ENCODE measurements at places on chromosomes 5 and 9.

DNA sequence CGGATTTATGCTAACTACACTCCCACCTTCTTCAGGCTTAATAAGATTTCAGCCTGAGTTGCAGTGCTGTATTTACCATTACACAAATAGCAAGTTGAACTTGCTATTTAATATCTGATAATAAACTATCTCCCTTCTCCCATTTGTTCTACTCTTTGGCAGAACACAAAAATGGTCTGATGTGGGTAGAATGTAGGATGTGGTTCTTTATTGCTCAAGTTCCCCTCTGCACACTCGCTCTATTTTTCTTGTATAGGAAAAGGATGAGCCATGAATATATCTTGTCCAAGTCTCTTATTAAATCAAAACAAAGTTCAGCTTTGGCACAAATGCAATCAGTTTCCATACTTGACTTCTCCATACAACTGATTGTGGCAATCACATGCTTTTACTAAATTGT lies 37.2 kb upstream of the KIF2A start:
- no peak for DNase-seq

DNA sequence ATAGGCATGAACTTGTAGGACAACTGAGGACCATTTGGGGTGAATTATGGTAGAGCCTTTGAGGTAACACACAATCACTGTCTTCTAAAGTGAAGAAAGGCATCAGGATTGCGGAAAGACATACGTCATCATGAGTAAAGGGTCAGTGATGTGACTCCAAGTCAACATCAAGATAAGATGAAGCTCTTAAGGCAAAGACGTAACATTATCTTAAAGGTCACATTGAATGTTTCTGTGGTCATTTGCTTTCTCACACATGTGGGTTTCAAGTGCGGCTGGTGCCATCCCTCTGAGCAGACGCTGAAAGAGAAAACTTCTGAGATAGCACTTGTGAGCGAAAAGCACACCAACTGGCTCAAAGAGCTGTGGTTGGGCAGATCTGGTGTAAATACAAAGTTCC lies 63.3 kb upstream of the GRAMD2B start:
- no peak for DNase-seq

GRCh38 chr5:30749971-30750370 lies 443.5 kb upstream of the CDH6 start:
- DNase-seq: no peak

DNA sequence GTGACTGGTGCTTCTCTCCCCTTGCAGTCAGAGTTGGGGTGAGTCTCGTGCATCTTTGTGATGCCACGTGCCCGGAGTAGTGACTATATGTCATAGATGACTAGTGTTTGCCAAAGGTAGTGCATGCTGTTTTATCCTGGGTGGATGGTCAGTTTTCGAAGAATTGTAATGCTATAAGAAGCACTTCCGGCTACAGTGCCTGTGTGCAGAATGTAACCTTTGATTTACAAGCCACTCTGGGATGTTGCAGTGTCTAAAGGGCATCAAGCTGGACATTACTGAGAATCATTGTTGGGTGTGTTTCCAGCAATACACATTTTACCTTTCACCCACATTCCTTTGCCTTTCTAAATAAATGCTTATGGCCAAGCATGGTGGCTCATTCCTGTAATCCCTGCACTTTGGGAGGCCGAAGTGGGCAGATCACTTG lies 16.7 kb downstream of the MVB12B start:
- DNase-seq: no peak

DNA sequence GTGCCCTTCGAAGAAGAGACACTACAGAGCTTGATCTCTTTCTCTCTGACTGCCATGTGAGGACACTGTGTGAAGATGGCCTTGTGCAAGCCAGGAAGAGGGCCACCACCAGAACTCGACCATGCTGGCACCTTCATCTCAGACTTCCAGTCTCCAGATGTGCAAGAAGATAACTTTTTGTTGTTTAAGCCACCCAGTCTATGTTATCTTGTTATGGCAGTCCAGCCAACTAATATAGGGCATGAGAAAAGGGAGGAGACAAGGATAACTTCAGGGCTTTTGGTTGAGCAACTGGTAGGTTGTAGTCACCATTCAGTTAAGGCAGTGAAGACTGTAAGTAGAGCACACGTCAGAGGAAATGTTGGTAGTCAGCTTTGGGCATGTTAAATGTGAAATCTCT lies 515.5 kb downstream of the CSNK1G3 start:
- no peak for DNase-seq

DNA sequence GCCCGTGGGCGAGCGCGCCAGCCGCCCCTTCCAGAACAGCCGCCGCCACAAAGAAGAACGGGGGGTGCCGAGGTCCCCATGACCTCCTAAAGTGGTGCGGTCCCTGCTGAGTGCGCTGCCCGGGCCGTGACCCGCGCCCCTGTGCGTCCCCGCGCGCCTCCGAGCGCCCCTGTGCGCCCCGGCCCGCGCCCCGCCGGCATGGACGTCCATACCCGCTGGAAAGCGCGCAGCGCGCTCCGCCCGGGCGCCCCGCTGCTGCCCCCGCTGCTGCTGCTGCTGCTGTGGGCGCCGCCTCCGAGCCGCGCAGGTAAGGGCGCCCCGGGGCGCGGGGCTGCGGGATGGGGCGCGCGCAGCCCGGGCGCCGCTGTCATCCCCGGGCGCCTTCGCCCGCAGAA lies 384 bp downstream of the COL5A1 start:
- no peak for DNase-seq

- DNase-seq: no peak
Measured at GRCh38 chr5:150022158-150022531, 21.6 kb downstream of the HMGXB3 start.

GRCh38 chr5:150461231-150461630 lies 11.7 kb upstream of the RPS14 start:
- no peak for DNase-seq

DNA sequence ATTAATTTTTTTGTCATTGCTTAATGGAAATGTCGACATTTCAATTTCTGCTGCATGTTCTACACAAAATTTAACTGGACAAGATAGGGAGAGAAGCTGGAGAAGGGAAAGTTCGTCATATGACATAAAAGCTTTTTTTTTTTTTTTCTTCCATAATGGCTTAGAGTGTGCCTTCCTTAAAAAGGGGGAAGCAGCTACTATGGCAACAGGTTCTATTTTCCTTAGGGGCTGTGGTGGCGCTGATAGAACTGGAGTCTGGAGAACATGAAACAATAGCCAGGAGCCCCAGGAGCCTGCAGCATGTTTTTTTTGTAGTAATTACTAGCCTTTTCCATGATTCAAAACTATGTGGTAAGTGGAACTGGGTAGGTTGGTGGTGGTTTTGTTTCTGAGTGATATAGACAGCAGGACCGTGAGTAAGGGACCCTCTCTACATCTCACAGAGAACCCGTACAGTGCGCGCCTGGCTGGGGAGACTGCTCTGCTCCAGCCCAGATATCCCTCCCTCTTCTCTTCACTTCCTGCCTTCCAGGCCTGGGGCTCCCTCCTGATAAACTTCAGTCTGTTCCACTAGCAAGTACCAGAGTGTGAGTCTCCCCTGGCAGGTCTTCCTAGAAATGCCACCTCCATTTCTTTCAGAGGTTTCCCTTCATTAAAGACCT lies 301.6 kb downstream of the NR3C1 start:
- no peak for DNase-seq

DNA sequence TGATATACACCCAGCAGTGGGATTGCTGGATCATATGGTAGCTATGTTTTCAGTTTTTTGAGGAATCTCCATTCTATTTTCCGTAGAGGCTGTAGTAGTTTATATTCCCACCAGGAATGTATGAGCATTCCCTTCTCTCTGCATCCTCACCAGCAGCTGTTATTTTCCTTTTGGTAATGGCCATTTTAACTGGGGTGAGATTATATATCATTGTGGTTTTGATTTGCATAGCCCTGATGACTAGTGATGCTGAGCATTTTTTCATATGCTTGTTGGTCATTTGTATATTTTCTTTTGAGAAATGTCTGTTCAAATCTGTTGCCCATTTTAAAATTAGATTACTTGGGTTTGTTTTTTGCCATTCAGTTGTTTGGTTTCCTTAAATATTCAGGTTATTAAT lies 11.2 kb upstream of the PPIC start:
- no peak for DNase-seq

- DNase-seq: no peak
Measured at GRCh38 chr5:118789366-118789765, 199.0 kb downstream of the DTWD2 start.

DNA sequence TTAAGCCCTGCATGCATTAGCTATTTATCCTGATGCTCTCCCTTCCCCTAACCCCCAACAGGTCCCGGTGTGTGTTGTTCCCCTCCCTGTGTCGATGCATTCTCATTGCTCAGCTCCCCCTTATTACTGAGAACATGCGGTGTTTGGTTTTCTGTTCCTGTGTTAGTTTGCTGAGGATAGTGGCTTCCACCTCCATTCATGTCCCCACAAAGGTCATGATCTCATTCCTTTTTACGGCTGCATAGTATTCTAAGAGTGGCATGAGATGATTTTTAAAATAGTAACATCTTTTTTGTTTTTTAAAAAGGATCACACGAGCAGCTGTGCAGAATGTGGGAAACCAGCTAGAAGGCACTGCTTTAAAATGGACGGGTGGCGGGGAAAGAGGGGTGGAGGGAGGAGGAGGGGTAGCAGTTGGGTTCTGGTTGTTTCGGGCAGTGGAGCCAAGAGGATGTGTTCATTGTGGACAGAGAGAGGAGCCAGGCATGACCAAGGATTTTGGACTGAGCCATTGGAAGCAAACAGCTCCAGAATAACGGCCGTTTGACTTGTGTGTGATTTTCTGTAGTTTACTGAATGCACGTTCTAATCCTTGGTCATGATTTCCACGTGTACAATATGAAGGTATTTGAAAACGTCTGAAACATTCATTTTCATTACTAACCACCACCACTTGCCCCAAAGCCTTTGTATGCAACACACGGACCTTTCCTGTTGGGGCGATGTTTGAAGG lies 1.7 kb upstream of the TENT4A start:
- no peak for DNase-seq

DNA sequence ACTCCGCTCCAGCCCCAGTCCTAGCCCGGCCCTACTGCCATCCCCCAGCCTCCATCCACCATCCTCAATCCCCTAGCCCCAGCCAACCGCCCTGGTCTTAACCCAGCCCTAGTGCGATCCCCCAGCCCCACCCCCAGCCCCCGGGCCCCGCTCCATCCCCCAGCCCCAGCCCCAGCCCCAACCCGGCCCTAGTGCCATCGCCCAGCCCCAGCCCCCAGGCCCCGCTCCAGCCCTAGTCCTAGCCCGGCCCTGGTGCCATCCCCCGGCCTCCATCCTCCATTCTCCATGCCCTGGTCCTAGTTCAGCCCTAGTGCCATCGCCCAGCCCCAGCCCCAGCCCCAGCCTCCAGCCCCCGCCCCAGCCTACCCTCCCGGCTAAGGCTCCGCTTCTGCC lies 398 bp downstream of the TOR1A start:
- no peak for DNase-seq

DNA sequence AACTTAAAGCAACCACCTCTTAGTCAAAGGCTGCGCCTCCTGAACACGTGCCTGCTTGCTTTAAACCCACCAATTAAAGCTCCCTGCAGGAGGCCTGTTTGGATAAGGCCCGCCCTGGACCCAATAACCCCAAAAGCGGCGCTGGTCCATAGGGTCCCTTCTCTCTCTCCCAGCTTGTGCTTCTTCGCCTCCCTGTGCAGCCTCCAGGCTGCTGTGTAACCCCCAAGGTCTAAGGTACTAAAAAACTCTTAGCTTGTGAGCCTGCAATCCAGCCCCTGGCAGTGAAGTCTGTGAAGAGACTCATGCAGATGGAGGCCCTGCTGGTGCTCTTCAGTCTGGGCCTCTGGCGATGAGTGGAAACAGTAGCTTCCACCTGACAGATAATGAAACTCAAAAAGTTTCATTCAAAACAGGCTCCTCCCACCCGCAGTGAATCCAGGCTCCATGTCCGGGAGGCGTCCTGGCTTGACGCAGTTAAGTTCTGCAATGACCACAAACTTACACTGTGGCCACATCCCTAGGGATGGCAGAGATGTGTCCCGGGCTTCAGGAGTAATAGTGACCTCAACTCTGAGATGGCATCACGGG lies 97.3 kb downstream of the PRRT1B start:
- DNase-seq: no peak

DNA sequence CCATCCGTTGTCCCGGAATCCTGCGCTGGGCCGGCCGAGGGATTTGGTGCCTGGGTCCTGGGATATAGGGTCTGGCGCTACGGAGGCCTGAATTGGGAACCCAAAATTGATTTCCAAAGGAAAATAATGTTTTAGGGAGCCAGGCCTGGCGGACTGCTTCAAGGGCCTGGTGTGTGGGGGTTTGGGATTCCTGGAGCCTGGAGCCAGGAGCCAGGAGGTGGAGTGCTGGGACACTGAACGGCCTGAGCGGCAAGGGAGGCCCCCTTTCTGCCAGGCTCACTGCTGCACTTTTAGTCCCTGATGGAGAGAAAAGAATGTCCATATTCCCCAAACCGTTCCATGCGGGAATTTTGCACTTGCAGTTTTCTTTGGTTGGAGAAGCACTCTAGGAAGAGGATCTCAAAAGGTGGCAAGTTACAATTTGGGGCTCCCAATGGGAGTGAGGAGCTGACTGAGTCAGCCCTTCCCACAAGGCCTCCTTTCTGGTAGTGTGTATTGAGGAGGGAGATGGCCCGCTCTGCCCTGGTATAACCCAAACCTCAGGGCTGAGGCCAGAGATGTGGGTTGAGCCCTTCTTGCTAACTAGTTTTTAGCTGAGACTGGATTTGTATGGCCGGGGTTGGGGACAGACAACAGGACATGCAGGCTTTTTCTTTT lies 2.2 kb downstream of the LMX1B start:
- DNase-seq: no peak

DNA sequence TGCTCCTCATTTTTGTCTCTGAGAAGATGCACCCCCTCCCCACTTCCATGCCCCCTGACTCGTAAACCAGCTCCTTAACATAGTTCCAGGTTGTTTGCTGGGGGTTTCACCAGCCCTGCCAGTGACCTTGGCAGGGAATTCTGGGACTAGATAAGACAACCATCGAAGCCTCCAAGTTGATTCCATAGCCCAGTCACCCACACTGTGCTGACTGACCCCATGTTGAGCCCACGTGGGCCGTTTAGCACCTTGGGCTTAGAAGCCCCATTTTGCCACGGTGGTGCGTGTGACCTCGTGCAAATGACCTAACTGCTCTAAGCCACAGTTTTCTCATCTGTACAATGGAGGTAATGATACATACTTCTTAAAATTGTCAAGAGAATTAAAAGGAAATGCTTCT lies 24.6 kb downstream of the PSAT1 start:
- DNase-seq: no peak

- DNase-seq: no peak
Measured at GRCh38 chr9:84300271-84300670, 40.3 kb downstream of the SLC28A3 start.

DNA sequence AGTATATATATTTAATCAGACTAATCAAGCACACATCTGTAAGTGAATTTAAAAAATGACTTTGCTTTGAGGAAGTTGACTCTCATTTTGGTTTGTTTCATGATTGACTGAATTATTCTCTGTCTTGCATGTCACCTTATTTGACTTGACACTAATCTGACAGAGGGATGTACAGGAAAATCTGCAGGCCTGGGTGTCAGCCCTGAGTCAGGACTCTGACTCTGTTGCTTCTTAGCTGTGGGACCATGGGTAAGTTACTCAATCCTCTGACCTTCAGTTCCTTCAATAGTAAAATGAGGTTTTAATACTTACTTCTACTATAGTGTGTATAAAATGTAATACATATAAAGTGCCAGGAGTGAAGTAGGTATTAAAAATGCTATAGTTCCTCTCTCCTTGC lies 415.9 kb downstream of the ARHGEF28 start:
- no peak for DNase-seq

- DNase-seq: no peak
Measured at GRCh38 chr5:78755822-78756429, 107.4 kb upstream of the LHFPL2 start.

Measured in CD4-positive, alpha-beta T cell treated with Interleukin-17A for 1 hour (primary cell).